Panc1 (cell line): ENCODE measurements at places on chromosomes 7 and 10. TPM values are rescaled to one million over a fixed set of nuclear protein-coding genes. Genes with fewer than 3 reads are reported as not detected.

The SLC16A12 gene
- total RNA-seq, result not detected

The EPO gene
- total RNA-seq, result not detected

The GNGT1 gene
- total RNA-seq, result not detected

The RNF133 gene
- not detected for total RNA-seq

The PLPP4 gene
- 0.18 TPM for total RNA-seq

The AKR1B15 gene
- total RNA-seq, result not detected

The CDK14 gene
- 3.0 TPM for total RNA-seq

The HOXA6 gene
- total RNA-seq, result 3.3 TPM

The MEST gene
- 44.4 TPM for total RNA-seq

The ELFN1 gene
- 39.0 TPM for total RNA-seq

The CAMK2B gene
- 0.26 TPM for total RNA-seq

The HOXA7 gene
- not detected for total RNA-seq

The PPP1R17 gene
- not detected for total RNA-seq

The MORN4 gene
- total RNA-seq, result 17.9 TPM

The ASB10 gene
- not detected for total RNA-seq

The FGFBP3 gene
- total RNA-seq, result 1.5 TPM

The ACTL6B gene
- not detected for total RNA-seq

The TDRD1 gene
- total RNA-seq, result not detected

The ADAM22 gene
- 4.2 TPM for total RNA-seq

The CPVL gene
- total RNA-seq, result 1.1 TPM

The SLC25A13 gene
- 69.4 TPM for total RNA-seq
